Peyer's patch (tissue), 4 donors: ENCODE measurements at places on chromosomes 4 and X. TPM values are rescaled to one million over a fixed set of nuclear protein-coding genes. Genes with fewer than 3 reads are reported as not detected.

Gene HCFC1
- 70.6 TPM for total RNA-seq

Gene FABP2
- total RNA-seq = 528 TPM

Gene ARR3
- 3.3 TPM for total RNA-seq

Gene HSD17B11
- total RNA-seq = 81.7 TPM

Gene COL25A1
- 2.5 TPM for total RNA-seq

Gene HSFX1
- total RNA-seq = not detected

Gene COPS4
- 116 TPM for total RNA-seq

DNA sequence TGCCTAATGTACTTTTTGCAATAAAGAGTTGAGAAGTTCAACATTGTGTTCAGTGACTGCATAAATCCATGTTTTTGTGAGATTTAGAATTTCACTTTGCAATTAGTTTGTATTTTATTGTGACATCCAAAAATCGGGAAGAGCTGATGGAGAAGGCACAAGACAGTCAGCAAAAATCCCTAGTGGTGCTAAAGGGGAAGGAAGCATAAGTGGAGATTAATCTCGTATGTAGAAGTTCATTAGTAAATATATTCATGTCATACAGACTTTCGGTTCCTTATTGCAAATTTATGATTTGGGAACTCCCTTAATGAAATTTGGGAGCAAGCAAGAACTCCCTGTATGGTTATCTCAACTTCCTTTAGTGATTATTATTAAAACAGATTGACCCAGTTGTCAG, 57.8 kb upstream of the SLC39A8 start:
- DNase-seq = no peak

GRCh38 chr4:38181286-38181685, 221.1 kb downstream of the PTTG2 start:
- no peak for DNase-seq

DNA sequence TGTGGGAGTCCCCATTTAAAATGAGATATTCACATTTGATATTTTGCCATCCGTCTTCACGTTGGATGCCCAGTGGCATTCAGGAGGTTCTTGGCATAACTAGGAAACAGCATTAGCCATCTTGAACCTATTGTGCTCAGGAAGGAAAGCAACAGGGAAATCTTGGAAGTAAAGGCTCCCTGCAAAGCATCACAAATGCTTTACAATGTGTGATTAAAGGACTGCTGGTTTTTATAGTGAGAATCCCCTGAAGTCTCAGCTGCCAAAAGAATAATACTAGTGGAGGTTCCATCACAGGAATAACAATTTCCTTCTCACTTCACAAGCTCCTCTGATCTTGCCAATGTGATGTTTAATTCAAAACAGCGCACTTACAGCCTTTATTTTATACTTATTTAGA, 49.7 kb upstream of the NPNT start:
- no peak for DNase-seq

- no peak for DNase-seq
Measured at GRCh38 chr4:79987401-79987800, 85.6 kb downstream of the ANTXR2 start.

DNA sequence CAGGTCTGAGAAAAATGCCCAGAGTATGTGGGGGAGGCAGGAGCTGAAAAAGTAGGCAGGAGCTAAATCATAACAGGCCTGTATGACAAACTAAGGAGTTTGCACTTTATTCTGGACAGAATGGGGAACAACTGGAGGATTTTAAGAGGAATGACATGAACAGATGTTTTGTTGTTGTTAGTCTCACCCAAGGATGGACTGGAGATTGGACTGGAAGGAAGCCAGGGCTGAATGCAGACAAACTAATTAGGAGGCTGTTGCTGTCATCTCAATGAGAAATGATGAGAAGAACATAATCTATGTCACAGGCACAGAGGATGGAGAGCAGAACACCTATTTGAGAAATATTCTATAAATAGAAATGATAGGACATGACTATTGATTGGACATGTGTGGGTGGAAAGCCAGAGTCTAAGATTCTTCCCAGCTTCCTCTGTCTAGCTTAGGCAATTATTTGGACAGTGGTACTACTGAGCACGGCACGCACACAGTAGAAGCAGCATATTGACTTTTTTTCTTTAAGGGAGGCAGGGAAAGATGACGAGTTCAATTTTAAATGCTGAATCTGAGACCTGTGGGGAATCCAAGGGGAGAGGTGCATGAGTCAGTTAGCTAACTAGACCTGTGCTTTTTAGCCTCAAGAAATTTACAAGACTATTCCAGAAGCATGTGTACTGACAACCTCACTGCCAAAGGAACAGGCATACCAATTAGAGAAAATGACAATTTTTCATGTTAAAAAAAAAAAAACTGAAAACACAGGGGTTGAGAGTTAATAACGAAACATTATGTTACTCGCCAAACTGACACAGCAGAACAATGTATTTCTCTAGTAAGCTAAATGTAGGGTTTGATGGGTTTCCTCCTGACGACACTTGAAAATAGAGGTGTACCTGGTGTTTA, 963 bp upstream of the USO1 start:
- DNase-seq = no peak

GRCh38 chrX:10189317-10190268, 32.8 kb downstream of the CLCN4 start:
- peak; percentile 65 for DNase-seq

DNA sequence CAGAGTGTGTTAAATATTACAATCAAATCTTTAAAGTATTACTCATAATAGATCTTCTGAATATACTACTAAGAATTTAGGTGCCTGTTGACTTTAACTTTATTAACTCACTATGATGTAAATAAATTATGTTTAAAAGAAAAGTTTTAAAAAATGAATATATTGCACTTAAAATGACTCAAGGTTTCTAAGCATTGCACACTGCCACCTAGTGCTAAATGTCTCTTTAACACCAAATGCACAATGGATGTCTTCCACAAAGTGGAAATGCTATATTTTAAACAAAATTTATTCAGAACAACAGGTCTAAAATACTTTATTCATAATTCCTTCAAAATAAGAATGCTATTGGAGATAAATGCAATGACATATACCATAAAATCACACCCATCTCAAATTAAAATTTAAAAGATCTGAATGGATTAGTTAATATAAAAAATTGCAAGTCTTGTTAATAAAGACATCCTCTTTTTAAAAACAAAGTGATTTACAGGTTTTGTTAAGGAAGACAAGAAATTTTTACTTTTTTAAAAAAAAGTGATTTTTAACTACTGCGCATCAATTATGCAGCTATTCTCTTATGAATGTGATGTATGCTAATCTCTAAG, 5.5 kb downstream of the INPP4B start:
- DNase-seq = no peak

GRCh38 chrX:39956803-39957394, 140.9 kb downstream of the BCOR start:
- no peak for DNase-seq

GRCh38 chr4:74217365-74217764, 59.4 kb downstream of the MTHFD2L start:
- no peak for DNase-seq
